NCI-H345 (cell line): ENCODE measurements at places on chromosomes 16 and 17.

- DNase-seq: peak; percentile 80
Observed at GRCh38 chr17:79391376-79392233, 219.2 kb downstream of the RBFOX3 start.

DNA sequence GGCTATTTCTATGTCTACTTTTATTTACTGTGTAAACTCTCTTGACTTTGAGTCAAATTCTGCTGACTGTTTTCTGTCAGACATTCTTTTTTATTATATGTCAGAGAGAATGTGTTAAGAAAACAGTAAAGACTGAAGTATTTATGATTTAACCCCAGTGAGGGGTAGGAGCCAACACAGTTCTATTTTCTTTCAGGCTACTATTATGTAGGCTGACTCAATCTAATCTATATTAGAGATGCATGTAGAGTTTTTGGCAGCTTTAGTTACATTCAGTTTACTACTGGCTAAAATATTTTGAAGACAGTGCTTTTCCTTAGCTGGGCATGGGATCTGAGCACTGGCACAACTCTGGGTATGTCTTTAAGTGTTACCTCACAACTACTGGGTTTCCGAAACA lies 1108.0 kb downstream of the CDH11 start:
- DNase-seq: no peak

DNA sequence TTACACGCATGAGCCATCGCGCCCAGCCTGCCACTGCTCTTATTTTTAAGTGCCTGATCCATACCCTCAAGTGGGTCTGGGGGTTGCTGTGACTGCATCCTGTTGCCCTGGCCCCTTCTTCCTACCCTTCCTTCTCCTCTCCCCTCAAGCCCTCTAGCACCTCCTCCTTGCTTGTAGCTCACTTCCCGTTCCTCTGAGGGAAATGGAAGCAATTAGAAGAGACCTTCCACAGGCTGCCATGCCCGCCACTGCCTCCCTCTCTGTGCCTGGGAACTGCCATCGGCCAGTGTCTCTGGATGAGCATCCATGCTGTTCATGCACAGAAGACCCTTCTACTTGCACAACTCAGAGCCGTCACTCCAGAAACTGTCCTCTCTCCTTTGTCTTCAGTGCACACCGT lies 10.6 kb upstream of the TFAP4 start:
- no peak for DNase-seq

DNA sequence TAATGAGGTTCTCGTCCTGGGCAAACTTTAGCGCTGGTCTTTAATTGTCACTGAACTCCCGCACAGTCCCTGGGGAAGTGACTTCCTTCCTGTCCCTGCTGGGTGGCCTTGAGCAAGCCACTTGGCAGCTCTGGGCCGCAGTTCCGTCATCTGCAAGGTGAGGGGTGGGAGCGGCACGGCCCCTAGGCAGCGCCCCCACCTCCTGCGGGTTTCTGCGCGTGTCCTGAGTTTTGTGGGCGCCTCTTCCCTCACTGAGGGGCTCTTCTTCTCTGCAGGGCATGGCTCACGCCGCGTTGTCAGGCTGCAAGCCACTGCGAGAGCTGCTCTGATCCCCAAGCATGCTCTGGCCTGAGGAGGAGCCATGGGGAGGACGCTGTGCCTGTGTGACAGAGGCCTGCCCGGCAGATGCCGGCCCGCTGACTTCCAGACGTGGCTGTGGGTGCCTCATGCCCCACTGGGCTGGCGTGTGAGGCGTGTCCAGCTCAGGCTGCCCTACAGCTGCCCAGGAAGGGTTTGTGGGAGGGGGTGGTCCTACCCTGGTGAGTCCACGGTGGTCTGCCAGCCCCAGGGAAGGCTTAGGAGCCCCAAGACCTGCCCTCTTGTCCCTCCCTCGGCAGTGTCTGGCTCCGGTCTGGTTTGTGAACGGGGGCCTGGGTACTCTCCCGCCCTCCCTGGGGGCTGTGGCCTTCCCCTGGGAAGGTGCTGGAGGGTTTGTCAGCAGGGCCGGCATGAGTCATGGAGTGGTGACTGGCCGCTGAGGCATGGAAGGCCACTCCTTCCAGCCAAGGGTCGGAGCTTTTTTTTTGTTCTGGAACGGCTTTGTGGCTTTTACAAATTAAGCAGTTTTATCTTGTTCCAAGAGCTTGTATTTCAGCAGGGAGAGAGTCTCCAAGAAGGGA lies 182.0 kb downstream of the SEC14L1 start:
- DNase-seq: no peak

GRCh38 chr16:89685916-89686315 lies 573 bp upstream of the CDK10 start:
- DNase-seq: no peak

GRCh38 chr17:33152783-33153182 lies 140.3 kb downstream of the ASIC2 start:
- no peak for DNase-seq

- no peak for DNase-seq
Observed at GRCh38 chr17:39808409-39808997, 55.6 kb downstream of the IKZF3 start.

GRCh38 chr17:40678902-40679522 lies 14.0 kb upstream of the KRT222 start:
- DNase-seq: no peak

GRCh38 chr17:6639586-6640535 lies 650 bp downstream of the KIAA0753 start:
- no peak for DNase-seq

- DNase-seq: no peak
Observed at GRCh38 chr16:4115949-4116318, 308 bp downstream of the ADCY9 start.

GRCh38 chr17:46031440-46031839 lies 32.4 kb downstream of the STH start:
- DNase-seq: no peak

- no peak for DNase-seq
Observed at GRCh38 chr16:57893559-57894389, 77.2 kb downstream of the CNGB1 start.

DNA sequence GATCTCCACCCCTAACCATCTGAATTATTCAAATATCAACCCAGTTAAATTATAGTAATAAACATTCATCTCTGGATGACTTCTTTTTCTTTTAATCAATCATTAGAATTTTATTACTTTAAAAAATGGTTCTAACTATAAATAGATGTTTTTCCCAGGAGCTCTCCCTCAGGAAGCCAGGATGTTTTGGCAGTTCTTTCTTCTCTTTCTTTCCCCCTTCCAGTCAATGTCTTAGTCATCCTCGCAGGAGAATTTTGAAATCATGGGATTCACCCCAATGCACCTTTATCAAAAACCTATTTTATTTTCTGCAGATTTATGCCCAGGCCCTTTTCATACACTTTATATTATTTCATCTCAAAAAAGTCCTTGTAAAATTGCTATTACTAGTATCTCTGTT lies 711.6 kb downstream of the CDH11 start:
- no peak for DNase-seq

- no peak for DNase-seq
Observed at GRCh38 chr17:1325766-1326165, 46.3 kb downstream of the TRARG1 start.

- DNase-seq: no peak
Observed at GRCh38 chr17:10032118-10032852, 127.2 kb upstream of the RCVRN start.

DNA sequence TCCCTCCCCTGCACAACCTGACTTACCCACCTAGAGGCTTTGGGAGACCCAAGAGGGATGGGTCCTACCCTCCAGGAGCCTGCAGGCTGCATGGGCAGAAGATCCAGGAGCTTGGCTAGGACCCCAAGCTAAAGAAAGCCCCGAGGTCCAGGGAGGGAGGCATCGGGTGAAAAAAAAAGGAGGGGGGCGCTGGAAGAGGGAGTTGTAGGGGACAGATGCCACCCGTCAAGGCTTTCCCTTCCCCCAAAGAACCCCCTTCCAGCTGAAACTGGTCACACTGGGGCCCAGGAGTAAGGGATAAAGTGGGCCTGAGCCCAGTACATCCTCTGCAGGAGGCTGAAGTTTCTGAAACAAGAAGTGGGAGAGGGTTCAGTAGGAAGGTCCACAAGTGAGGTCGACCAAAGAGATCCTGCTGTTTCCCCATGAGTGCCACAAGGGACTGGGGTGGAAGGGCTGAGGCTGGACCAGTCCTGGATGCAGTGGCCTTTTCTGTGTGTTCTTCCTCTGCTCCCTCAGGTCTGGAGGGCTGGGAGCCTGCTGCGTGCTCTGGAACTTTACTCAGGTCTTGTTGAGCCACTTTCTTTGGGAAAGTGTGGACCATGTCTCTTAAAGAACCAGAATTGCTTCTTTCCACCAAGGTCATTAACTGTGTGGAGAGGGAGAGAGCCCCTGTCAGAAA lies 14.2 kb upstream of the CBFB start:
- no peak for DNase-seq

GRCh38 chr16:82824408-82824807 lies 197.6 kb downstream of the CDH13 start:
- no peak for DNase-seq

- DNase-seq: no peak
Observed at GRCh38 chr17:38511150-38512108, 83.2 kb downstream of the ARHGAP23 start.

- peak; percentile 16 for DNase-seq
Observed at GRCh38 chr17:57612202-57613071, 132.7 kb downstream of the CCDC182 start.

GRCh38 chr16:19481296-19481695 lies 40.6 kb downstream of the GDE1 start:
- DNase-seq: no peak

GRCh38 chr17:45895969-45896785 lies 1.8 kb downstream of the MAPT start:
- no peak for DNase-seq

DNA sequence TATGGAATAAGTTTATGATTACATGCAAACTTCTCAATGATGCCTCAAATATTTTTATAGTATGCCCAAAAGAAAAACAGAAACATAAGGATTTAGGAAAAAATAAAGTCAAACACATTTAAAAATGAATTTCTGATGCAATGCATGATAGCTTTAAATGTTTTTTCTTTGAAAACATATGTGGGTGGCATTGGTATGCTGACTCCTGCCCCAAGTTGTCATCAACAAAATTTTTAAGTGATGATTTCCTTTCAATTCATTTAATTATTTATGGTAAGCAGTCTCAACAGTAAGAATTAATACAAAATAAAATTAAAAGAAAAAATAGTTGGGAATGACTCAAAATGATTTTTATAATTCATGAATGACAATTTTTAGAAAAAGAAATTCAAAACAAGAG lies 104.9 kb downstream of the CEP112 start:
- DNase-seq: no peak

DNA sequence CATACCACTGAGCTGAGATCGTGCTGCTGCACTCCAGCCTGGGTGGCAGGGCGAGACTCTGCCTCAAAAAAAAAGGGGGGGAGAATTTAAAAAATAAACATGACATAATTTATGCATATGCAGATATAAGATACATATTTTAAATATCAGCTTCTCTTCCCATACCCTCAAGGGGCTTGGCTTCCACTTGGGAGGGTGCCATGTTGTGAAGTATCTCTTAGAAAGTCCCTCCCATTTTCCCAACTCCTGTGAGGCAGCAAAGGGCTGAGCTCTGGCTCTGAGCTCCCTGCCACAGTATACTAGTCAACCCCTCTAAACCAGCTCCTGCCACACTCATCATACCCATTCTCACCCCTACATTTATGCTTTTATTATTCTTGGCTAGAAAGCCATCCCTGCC lies 39.4 kb downstream of the MYH11 start:
- DNase-seq: no peak

- no peak for DNase-seq
Observed at GRCh38 chr17:9932491-9932890, 27.4 kb upstream of the RCVRN start.

- peak; percentile 59 for DNase-seq
Observed at GRCh38 chr17:79840269-79840988, 1.2 kb upstream of the CBX4 start.

GRCh38 chr16:67967183-67967957 lies 1.1 kb downstream of the SLC12A4 start:
- no peak for DNase-seq

GRCh38 chr17:9828296-9829295 lies 2.9 kb downstream of the GLP2R start:
- no peak for DNase-seq

- DNase-seq: no peak
Observed at GRCh38 chr16:83989300-83989699, 21.3 kb downstream of the NECAB2 start.

DNA sequence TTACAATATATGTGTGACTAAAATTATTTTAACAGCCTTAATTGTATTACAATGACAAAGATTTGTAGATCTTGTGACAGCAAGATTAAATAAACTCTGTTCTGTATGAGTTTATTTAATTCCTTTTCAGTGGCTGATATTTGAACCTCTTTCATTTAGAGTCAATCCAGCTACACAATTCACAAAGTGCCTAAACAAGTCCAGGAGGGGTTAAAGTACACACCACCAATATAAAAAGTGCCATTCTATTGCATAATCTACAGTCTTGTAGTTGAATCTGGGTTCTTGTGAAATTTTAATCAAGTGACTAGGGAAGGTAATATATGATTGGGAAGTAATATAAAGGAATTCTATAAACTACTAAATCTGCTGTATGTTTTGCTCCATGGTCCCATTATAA lies 3.9 kb upstream of the NFAT5 start:
- DNase-seq: no peak

- no peak for DNase-seq
Observed at GRCh38 chr17:56434610-56435009, 158.9 kb upstream of the NOG start.

- peak; percentile 9 for DNase-seq
Observed at GRCh38 chr17:62705778-62706597, 78.5 kb downstream of the MRC2 start.

- no peak for DNase-seq
Observed at GRCh38 chr16:69179328-69180010, 7.5 kb upstream of the SNTB2 start.

DNA sequence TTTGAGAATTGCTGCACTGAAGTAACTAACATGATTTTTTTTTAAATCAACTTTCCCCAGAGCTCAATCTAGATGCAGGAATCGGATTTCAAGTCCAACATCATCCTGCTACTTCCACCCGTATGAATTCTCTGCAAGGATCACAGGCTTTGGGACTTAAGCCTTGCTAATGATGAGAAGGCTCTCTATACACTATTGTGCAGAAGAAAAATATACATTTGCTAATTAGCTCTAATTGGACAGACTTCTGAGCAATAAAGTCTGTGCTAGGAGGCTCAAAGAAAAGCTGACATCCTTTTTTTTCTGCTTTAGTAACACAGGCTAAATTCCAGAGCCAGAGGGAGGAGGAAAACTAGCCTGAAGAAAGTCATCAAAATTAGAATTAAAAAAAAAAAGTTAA lies 433.6 kb downstream of the PMP22 start:
- DNase-seq: no peak

- DNase-seq: no peak
Observed at GRCh38 chr16:27634779-27635178, 84.8 kb downstream of the KATNIP start.

DNA sequence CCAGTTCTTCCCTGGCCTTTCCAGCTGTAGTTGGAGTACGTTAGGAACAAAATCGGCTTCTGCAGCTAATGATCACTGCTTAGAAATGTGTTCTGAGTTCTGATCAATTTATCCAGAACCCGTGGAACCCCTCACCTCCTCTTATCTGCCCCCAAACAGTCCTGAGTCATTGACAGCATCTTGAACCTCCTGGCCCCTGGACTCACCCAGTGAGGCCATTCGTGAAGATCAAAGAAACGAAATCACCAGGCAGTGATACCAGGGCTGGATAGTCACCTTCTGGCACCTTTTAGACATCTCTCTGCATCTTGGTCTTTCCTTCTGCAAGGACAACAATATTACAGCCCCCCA lies 17.0 kb upstream of the EXOC7 start:
- DNase-seq: no peak

GRCh38 chr17:77778636-77779489 lies 179.6 kb upstream of the TNRC6C start:
- no peak for DNase-seq
